MCF 10A (cell line): ENCODE measurements at places on chromosomes 12 and 14.
A peak's percentile ranks its signal among the peaks of the same experiment; 100 is the strongest.

GRCh38 chr12:32198555-32198954 is 91.9 kb downstream of the BICD1 start:
- peak; percentile 66 for DNase-seq

GRCh38 chr14:52837451-52837850 is 46.0 kb upstream of the GNPNAT1 start:
- DNase-seq, result no peak

DNA sequence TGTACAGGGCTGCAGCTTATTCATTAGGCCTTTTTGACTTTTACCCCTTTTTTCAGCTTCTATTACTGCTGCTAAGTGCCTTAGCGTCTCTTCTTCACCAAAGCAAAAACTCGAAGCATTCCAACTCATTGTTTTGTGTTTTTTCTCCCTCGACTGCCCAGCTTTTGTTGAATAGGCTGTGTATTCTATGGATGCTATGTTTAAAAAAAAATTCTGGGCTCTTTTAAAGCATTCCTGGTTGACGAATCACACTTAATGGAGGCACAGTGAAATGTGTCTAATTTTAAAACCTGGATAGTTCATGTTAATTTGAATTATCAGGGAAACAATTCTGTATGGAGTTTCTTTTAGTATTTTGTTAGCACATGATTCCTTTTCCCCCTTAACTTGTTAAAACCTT is 29.7 kb downstream of the KTN1 start:
- no peak for DNase-seq

DNA sequence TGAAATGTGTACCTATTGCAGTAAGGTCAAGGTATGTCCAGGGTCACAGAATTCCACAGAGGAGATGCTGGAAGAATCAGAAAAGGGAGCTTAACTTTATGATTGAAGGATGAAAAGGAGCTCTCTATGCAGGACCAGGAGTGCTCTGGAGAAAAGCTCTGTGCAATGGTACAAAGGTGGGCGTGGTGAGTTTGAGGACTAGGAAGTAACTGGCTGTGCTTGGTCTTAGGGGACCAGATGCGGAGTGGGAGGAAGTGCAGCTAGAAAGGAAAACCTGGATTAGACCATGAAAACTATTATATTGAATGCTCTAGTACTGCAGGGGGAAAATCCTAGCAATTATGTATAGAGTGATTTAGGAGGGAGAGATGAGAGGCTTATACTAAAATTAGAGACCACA is 56.8 kb downstream of the BTG1 start:
- DNase-seq, result no peak

DNA sequence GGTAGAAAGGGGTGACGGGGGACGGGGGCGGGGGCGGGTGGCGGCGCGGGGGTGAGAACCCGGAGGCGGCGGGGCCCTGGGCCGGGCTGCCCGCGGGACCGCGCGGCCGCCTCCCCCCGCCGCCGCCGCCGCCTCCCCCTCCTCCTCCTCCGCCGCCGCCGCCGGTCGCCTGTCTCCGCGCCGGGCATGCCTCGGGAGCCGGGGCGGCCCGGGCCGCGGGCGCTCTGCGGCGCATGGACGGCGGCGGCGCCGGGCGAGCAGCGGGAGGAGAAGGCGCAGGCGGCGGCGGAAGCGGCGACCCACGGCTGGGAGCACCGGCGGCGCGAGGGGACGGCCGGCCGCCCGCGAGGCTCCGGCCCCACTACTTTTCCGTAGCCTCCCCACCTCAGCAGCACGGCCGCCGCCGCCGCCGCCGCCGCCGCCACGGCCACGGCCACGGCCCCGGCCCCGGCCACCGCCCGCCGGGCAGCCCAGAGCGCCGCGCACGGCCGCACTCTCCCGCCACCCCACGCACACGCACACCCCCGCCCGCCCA is at the start of gene NPAS3:
Gene NPAS3, plus strand, starts transcription at position 161 of the 535 bp plus-strand sequence.
- no peak for DNase-seq

DNA sequence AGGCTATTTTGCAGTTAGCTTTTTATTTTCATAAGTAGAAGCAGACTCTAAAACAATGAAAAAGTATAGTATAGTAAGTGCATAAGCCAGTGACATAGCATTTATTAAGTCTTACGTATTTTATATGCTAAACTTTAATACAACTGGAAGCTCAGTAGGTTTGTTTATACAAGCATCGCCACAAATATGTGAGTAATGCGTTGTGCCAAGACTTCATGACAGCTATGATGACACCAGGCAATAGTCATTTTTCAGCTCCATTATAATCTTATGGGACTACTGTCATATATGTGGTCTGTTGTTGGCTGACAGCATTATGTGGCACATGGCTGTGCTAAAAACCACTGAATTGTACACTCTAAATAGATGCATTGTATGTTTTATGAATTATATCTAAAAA is 40.3 kb downstream of the SLC38A2 start:
- peak; percentile 57 for DNase-seq
